ENCODE measurements at places on chromosomes 2 and 18.

GRCh38 chr2:46177461-46178089 is 119.6 kb upstream of the EPAS1 start:
- DNase-seq, result no peak

- DNase-seq, result no peak
These were observed 25.3 kb upstream of the SNTG2 start for GRCh38 chr2:925309-925708.

- DNase-seq, result no peak
These were observed 38.3 kb downstream of the GCG start for GRCh38 chr2:162113776-162114168.

DNA sequence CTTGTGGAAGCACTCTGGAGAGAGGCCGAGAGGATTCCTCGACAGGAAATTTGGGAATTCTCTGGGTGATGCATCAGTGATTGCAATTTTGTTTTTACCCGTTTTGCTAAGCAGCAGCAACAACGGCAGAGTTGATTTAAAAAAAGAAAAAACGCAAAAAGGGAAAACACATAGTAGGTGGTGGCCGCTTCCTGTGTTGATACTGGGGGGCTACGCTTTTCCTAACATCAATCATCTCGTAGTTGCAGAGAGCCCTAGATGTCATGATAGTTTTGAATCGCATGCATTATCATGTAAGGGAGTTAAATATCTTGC is 271 bp upstream of the RBM43 start:
- no peak for DNase-seq

DNA sequence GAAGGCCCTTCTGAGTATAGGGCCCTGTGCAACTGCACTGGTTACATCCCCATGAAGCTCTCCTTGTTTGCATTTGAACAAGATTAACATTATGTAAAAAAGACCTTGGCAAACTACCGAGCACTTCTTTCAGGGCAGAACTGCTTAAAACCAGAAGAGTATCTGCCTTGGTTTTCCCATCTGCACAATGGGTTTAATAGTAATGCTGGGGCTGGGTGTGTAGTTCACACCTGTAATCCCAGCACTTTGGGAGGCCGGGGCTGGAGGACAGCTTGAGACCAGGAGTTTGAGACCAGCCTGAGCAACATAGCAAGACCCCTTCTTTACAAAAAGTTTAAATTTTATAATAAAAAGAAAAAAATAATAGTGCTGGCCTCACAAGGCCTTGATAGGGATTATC is 8.5 kb downstream of the PLA2R1 start:
- DNase-seq, result no peak
